Activated CD8-positive, alpha-beta memory T cell treated with anti-CD3 and anti-CD28 coated beads, Interleukin-2, amount 50 U/mL, for 48 hours (primary cell): ENCODE measurements at places on chromosomes 2 and 18.

- no peak for DNase-seq
These were observed 23.5 kb downstream of the MAL start for GRCh38 chr2:95048825-95049682.

DNA sequence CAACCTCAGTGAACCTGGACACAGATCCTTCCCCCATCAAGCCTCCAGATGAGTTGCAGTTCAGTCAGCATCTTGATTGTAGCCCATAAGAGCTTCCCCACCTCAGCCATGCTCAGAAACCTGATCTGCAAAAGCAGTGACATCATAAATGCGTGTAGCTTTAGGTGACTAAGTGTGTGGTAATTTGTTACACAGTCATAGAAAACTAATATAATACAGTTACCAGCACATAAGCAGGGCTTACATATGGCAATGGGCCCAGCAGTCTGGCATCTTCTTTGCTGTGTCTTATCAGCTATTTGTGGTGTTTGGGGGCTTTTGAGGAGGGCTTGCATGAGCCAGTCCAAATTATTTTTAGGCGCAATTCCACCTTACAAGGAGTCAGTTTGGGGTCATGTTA lies 807.0 kb downstream of the SLC4A3 start:
- no peak for DNase-seq

GRCh38 chr18:7524786-7525185 lies 42.3 kb upstream of the PTPRM start:
- DNase-seq: no peak

DNA sequence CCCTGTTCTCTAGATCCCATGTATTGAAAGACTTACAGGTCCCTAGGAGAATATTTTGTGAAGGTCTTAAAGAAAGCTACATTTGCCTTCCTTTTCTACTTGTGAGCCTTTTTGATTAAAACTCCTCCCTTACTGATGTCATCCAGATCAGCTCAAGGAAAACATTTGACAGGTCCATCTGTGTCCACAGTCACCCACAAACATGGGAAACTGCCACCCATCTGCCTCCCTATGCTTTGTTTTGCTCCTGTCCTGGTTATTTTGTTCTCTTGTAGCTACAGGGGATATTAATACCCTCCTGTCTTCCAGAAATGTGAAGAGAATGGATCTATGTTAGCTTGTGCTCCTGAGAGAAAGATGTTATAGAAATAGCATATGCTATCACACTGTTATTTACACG lies 203.6 kb upstream of the GALNT5 start:
- DNase-seq: no peak

GRCh38 chr2:200158647-200159356 lies 147.7 kb upstream of the SPATS2L start:
- DNase-seq: no peak

- DNase-seq: no peak
These were observed 334.2 kb upstream of the NETO1 start for GRCh38 chr18:73201940-73202339.

DNA sequence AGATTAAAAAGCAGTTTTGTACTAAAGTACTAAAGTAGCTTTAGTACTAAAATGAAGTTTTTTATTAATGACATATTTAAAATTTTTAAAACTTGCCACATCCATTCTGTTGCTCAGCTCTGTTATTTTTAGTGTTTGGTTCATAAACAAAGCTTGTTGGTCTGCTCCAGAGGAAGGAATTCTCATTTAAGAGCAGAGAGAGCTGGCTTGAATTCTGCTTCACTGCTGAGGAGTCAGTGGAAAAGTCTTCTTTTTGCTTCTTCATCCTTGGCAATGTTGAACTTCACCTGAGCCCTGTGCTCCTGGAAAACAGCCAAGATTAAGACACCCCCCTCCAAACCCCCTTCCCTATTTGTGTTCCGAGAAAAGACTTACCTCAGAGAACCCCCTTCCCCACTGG lies 40.6 kb downstream of the TMEM87B start:
- DNase-seq: no peak

DNA sequence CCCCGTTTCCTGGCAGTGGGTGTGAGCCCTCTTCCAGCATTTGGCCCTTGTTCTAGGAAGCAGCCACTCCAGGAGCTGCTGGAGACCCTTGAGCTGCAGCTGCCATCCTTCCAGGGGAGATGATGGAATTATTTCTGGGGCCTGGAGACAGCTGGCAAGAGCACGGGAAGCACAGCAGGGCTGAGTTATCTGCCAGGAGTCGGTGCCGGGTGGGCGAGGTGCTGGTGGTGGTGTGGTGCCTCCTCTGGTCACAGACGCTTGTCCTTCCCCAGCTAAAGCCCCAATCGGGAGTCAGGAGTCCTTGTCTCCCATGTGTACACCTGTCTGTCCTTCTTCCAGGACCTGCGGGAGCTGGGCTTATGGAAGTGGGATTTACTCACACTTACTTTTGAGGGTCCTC lies 36.0 kb downstream of the DPYSL5 start:
- DNase-seq: no peak

DNA sequence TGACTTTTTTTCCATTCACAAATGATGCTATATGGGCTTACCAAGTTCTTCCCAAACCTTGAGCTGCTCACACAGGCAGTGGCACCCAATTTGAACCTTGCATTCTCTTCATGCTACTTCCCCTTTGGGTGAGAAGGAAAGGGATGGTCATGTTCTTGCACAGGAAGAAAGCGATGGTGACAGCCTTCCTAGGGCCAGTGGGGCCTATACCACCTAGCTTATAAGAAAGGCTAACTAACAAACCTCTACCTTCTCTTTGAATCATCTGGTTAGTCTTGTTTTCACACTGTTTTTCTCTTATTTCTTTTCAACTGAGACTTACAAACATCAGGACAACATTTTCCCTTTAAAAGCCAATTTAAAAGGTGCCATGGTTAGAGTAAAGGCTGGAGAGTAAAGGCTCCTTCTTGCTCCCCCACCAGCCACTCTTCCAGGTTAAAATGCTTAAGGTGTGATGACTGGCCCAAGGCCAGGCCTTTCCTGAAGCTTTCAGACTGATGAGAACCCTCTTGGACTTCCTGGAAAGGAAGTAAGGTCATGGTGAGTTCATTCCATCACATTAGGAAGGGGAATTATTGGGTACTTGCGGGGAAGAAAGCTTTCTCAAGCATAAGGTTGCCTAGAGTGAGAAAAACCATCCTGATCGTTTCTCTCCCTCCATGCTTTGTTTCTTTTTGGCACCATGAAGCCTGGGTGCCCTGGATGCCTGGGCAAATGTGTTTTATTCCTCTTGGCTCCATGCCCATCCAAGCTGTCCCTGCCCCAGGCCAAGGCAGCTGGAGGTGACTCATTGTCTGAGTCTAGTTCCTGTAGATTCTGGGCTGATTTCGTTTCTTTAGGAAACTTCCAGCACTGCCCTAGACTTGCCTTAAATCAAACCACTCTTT lies 41.4 kb upstream of the ITGB6 start:
- no peak for DNase-seq

- DNase-seq: no peak
These were observed 47.1 kb upstream of the ASB18 start for GRCh38 chr2:236311286-236311685.

DNA sequence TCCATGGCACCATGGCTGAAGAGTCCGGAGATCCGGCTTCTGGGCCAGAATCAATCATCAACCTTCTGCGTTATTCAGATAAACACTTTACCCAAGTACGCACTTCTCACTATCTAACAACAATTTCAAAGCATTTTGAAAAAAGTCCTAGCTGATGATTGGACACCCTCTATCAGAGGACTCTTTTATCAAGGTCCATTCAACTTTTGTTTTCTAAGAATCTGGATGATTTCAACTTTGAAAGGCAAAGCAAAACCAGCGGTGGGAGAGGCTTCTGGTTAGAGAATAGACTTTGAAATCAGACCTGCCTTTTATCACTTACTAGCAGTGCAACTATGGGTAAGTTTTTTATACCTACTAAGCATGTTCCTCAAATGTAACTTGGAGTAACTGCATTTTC lies 293.6 kb upstream of the TNP1 start:
- no peak for DNase-seq

DNA sequence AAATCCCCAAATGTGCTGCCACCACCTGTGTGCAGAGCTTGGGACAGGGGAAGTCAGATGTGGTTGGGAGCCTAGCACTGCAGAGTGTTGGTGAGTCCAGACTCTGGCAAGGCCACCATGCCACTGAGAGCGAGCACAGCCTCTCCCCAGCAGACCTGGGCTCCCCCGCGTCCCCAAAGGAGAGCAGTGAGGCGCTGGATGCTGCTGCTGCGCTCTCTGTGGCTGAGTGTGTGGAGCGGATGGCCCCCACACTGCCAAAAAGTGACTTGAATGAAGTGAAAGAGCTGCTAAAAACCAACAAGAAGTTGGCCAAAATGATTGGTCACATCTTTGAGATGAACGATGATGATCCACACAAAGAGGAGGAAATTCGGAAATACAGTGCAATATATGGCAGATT lies 10.7 kb downstream of the NAB1 start:
- DNase-seq: no peak

GRCh38 chr2:129698593-129698992 lies 280.9 kb upstream of the RAB6C start:
- DNase-seq: no peak

- no peak for DNase-seq
These were observed 32.0 kb upstream of the INHBB start for GRCh38 chr2:120313695-120314615.

DNA sequence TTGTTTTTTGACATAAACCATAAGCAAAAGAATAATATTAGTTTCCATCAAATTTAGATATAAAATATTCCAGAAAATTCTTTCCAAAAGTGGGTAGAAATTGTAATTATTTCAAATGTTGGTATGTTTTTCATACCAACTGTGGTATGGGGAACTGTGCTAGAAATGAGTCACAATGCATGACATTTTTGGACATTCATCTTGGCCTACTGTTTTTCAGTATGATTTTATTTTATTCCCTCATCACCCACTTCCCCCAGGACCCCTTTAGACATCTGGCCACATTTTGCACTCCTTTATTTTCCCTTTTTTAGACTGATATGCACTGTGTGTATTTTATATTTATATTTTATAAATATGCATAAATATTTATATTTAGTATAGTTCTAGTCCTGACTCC lies 97.1 kb downstream of the DPP4 start:
- no peak for DNase-seq

DNA sequence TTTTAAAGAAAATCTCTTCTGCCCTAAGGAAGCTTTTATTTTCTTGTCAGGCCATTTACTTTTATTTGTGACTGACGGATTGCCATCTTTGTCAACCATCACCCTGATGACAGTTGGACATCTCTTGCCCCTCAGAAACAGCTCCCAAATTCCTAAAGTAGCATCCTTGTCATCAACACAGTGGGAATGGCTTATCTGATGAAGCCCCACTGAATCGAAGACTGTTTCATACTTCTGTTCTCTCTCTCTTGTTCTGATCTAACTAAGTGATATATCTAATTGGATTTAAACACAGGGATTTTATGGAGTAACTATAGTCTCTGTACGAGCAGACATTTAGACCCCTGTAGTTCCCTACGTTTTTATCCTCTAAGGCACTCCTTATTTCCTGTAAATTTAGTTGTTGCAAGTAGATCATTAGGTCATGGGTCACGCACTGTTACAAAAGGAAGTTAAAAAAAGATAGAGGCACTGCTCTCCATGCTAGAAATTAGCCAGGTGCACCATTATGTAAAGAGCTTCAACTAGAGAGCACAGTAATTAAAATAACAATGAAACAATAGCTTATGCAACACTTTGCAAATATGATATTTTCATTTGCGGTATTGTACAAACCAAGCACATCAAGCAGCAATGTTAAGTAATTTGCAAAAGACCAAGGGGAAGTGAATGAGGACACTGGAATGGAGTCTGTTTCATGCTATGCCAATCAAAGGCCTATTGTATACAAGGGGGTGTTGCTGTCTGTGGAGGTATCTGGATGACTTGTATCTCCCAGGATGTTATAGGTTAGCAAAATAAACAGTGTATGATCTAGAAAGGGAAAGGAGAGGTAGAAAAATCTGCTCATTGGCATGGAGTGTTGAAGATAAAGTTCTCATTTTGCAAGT lies 284.7 kb downstream of the LRRTM1 start:
- no peak for DNase-seq

DNA sequence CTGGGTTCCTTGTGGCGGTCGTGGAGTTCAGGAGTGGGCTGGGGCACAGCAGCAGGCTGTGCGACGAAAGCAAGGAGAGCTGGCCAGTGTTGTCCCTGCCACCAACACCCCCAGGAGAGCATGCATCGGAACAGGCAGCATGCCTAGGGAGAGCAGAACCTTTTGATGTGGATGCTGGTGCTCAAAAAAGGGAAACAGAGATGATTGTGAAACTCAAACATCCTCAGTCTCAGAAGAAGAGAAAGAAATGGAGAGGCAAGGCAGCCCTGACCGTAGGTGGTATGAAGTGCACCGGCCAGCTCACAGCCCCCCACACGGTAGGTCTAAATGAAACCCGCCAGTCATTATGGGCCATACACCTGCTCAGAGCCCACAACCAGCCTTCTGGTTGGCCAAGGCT lies 253.4 kb downstream of the GBX2 start:
- DNase-seq: no peak

DNA sequence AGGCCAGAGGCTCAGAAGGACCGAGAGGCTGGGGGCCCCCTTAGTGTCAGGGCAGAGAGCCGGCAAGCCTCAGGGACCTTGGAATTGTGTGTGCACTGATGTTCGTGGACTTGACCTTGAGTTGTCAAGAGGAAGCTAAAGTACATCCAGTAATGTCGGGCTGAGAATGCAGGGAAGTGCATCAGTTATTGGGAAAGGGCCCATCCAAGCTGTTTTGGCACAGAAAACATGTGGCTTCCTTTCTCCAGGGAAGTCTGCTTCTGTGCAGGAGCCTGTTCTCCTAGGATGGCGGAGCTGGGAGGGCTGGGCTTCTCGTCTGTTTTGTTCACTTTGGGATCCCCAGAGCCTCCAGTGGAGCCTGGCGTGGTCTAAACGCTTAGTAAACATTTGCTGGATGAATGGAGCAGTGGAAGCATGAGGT lies 23.7 kb downstream of the ATOH8 start:
- no peak for DNase-seq

DNA sequence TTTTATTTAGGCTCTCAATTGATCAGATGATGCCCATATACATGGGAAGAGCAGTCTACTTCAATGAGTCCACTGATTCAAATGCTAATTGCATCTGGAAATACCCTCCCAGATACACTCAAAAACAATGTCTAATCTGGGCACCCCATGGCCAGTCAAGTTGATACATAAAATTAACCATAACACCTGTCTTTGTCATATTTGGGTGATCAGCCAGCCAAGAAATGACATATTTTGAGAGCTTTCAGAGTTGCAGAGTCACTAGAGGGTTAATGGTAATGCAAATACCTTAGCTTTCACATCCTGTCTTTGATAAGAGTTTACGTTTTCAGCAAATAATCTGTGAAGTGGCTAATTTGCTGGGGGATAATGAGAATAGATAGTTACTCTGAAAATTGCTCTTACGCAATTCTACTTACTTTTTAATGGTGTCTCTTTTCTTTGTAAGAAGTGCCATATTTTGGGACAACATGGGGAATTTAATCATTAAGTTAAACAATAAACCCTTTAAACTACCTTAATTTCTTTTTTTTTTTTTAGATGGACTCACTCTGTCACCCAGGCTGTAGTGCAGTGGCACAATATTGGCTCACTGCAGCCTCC lies 49.1 kb downstream of the CCDC195 start:
- DNase-seq: no peak

GRCh38 chr2:211396815-211397214 lies 840.4 kb downstream of the CPS1 start:
- no peak for DNase-seq
